ENCODE measurements at places on chromosomes 12 and 14.

- no peak for DNase-seq
Measured at GRCh38 chr12:98816720-98817119, 171.6 kb downstream of the APAF1 start.

DNA sequence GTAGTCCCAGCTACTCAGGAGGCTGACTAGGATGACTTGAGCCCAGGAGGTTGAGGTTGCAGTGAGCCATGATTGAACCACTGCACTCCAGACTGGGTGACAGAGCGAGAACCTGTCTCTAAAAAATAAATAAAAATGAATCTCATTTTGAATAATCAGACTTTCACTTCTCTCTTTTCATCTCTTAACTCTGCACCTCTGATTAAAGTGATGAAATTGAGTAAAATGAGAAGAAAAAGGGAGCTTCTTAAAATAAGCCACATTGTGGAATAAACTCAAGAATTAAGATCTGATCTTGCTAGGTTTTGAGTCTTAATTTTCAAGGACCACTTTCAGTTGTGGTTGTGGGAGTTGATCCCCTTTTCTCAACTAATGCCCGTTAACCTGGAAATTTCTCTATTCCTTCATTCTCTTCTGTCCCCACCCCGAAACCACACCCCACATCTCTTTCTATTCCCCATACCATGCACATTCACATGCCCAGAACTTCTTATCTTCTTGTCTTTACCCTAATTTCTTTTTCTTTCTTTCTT lies 70.9 kb upstream of the ETV6 start:
- no peak for DNase-seq

DNA sequence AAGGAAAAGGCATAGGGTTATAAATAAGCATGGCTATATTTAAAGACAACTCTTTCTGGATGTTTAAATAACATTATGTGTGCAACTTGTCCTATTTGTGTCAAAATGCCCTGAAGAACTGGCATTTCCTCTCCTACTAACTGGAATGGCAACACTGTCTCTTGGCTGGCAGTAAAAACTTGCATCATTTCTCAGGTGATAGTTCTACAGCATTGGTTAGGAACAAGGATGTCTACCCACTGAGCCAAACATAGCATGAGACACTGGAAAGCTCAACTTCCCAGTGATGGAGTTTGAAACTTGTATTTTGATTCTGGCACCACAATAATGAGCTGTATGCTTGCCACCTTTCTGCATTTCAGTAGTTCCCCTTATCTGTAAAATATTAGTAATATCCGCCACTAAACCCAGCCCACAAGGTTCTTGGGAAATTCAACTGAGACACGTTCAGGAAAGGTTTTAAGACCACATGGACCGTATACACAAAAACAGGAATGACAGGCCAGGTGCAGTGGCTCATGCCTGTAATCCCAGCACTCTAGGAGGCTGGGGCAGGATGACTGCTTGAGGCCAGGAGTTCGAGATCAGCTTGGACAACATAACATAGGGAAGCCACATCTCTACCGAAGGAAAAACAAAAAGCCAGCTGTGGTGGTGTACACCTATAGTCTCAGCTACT lies 5.1 kb downstream of the SLC38A2 start:
- no peak for DNase-seq

- DNase-seq = no peak
Measured at GRCh38 chr14:52235434-52235833, 32.1 kb upstream of the PTGDR start.

- DNase-seq = no peak
Measured at GRCh38 chr14:84785996-84786395, 743.9 kb upstream of the FLRT2 start.
